ENCODE measurements at places on chromosomes 11 and 22. TPM values are rescaled to one million over a fixed set of nuclear protein-coding genes. Genes with fewer than 3 reads are reported as not detected.

The AMOTL1 gene
- 18.7 TPM for total RNA-seq

The CRYBB1 gene
- 2.4 TPM for total RNA-seq

DNA sequence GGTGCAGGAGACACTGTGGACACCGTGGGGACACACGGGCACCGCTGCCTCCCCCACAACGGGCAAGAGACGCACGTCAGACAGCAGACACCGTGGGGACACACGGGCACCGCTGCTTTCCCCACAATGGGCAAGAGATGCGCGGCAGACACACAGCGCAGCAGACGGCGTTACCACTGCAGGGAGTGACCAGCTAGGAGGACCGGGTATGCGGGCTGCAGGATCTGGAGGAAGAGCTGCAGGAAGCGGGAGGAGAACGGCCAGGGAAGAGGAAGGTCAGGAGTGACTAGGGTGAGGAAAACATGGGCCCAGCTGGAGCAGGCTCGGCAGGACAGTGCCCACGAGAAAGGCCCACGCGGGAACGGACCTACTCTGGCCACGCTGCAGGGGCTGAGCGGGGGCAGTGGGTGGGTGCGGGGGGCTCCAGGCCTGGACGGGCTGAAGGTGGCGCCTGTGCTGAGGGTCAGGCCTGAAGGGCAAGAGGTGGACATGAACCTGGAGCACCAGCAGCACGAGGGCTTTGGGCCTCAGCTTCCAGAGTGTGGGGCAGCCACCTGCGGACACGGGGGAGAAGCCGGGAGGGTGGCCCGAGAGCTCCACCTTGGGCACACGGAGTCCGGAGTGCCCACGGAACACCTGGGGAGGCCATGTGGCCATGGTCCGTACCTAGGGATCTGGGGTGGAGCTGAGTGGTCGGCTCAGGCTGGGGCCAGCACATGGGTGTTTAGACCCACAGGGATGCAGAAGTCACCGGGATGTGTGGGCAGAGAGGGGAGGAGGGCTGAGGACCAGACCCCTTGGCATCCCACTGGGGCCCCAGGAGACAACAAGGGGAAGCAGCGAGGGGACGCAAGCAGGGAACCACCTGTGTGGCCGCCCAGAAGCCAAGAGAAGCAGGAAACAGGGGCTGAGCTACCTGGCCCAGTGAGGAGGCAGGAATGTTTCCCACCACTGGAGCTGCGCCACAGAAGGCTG is 16.5 kb downstream of the TOLLIP start:
- no peaks in the 10 kb centered on the region for H3K27me3 ChIP-seq
- H3K4me3 ChIP-seq, result no peak overlapping the region
- H3K36me3 ChIP-seq, result no peaks in the 10 kb centered on the region
- no peak overlapping the region for H3K27ac ChIP-seq

GRCh38 chr11:35271031-35271430 is 132.1 kb downstream of the CD44 start:
- no peaks in the 10 kb centered on the region for H3K36me3 ChIP-seq
- DNase-seq, result no peak
- H3K27me3 ChIP-seq, result no peaks in the 10 kb centered on the region
- H3K4me1 ChIP-seq, result no peaks in the 10 kb centered on the region
- H3K4me3 ChIP-seq, result no peak overlapping the region

Data from GM23338 (cell line).